ENCODE measurements at places on chromosomes 12 and 14.

- no peak for DNase-seq
Measured at GRCh38 chr12:67617629-67618028, 30.9 kb upstream of the DYRK2 start.

DNA sequence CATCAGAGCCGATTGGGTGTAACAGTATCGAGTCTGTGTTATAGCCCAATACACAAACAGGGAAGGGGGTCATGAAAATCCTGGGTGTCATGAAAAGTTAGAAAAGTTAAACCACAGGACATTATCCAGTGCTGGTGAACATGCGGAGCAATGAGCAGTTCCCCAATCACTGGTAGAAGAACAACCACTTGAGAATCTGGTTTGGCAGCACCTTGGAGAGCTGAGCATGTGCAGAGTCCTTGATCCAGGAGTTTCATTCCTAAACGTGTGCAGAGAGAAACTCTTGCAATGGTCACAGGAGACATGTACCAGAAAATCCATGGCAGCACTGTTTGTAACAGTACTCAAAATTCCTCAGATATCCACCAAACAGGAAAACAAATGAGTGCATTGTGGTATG is 23.0 kb upstream of the JDP2 start:
- DNase-seq: no peak

GRCh38 chr12:51645961-51646360 is 54.9 kb downstream of the SCN8A start:
- no peak for DNase-seq

GRCh38 chr14:60485057-60485597 is 736 bp downstream of the C14orf39 start:
- no peak for DNase-seq

- DNase-seq: no peak
Measured at GRCh38 chr12:79997096-79997791, 62.3 kb upstream of the PPP1R12A start.

DNA sequence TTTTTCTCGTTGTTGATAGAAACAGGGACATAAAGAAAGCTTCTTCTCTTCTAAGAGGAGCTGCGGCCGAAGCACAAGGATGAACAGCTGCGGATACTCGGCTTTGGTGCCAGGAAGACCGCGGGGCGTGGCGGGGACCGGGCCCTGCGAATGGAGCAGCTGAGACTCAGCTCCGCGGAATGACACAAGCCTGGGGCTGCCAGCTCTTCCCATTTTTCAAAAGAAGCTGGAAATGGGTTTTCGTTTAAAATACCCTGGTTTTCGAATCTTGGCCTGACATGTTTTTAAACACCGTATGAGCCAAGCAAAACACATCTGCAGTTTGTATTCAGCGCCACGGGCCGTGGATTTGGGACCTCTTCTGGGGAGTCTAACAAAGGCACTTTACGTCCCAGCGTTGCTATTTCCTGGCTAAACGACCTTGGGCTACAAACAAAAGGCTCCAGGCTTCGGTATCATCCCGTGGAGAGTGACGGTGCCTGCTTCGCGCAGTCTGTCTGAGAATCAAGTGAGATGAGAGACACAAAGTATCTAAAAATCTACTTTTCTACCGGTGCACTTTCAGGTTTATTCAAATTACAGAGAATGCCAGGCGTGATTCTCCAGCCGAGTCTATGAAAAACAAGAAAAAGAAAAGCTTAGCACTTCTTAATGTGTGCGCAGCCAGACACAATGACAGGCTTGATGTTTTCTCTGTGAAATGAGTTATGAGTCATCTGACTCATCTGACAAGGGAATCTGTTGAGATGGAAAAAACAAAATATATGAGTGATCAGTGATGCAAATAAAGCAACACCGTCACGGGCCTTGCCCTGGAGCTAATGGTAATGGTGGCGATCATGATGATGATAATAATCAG is 114.0 kb upstream of the TMEM132D start:
- DNase-seq: no peak

GRCh38 chr14:23494223-23494622 is 24.7 kb downstream of the NGDN start:
- DNase-seq: no peak

DNA sequence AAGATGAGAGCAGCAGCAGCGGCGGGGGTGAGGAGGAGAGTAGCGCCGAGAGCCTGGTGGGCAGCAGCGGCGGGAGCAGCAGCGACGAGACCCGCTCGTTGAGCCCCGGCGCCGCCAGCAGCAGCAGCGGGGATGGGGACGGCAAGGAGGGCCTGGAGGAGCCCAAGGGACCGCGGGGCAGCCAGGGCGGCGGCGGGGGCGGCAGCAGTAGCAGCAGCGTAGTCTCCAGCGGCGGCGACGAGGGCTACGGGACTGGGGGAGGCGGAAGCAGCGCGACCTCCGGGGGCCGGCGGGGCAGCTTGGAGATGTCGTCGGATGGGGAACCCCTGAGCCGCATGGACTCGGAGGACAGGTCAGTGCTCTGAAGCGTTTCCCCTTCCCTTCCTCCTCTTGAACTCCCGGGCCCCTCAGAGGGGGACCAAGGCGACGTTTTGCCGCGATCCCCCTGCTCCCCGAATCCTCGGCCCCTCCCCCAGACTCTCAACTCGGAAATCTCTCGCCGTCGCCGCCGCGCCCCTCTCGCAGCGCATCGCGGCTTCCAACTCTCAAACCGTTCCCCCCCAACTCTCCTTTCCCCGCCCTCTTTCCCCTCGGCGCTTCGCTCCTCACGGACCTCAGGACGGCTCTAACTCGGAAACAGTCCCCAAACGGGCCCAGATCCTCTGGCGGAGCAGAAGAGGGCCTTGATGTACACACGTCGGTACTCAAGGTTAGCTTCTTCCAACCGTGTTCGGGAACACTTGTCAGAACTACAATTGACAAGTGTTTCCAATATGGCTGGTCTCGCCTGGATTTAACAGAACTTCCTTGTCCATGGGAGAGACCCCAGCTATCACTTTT is 947 bp downstream of the AEBP2 start:
- no peak for DNase-seq

- DNase-seq: no peak
Measured at GRCh38 chr12:65156366-65156841, 13.0 kb upstream of the LEMD3 start.

GRCh38 chr14:85387181-85387580 is 142.8 kb upstream of the FLRT2 start:
- no peak for DNase-seq

DNA sequence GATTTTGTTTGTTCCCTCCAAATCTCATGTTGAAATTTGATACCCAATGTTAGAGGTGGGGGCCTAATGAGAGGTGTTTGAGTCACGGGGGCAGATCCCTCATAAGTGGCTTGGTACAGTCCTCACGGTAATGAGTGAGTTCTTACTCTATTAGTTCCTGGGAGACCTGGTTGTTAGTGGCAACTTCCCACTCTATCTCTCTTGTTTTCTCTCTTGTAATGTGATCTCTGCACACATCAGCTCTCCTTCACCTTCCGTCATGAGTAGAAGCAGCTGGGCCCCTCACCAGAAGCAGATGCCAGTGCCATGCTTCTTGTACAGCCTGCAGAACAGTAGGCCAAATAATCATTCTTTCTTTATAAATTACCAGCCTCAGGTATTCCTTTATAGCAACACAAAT is 29.6 kb upstream of the KCNK10 start:
- no peak for DNase-seq

- no peak for DNase-seq
Measured at GRCh38 chr12:95956557-95957145, 13.5 kb downstream of the AMDHD1 start.

- DNase-seq: no peak
Measured at GRCh38 chr12:108090932-108091678, 38.0 kb upstream of the WSCD2 start.

GRCh38 chr14:101254805-101255764 is 306.2 kb upstream of the DIO3 start:
- no peak for DNase-seq

DNA sequence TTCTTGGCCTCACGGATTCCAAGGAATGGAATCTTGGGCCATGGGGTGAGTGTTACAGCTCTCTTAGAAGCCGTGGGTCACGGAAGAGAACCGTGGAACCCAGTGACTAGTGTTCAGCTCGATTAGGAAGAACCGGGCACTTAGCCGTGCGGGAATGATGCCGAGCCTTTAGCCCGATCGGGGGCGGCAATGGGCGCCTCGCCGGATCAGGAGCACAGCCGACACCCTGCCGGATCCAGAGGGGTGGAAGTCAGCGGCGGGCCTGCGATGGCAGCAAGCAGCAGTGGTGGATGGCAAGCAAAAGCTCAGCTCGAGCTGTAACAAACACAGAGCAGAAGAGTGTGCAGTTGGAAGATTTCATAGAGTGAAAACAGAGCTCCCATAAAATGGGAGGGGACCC is 21.1 kb upstream of the ULK1 start:
- DNase-seq: no peak

GRCh38 chr12:42097971-42098370 is 46.7 kb downstream of the GXYLT1 start:
- no peak for DNase-seq

- DNase-seq: no peak
Measured at GRCh38 chr12:109678719-109679118, 34.9 kb upstream of the FAM222A start.

DNA sequence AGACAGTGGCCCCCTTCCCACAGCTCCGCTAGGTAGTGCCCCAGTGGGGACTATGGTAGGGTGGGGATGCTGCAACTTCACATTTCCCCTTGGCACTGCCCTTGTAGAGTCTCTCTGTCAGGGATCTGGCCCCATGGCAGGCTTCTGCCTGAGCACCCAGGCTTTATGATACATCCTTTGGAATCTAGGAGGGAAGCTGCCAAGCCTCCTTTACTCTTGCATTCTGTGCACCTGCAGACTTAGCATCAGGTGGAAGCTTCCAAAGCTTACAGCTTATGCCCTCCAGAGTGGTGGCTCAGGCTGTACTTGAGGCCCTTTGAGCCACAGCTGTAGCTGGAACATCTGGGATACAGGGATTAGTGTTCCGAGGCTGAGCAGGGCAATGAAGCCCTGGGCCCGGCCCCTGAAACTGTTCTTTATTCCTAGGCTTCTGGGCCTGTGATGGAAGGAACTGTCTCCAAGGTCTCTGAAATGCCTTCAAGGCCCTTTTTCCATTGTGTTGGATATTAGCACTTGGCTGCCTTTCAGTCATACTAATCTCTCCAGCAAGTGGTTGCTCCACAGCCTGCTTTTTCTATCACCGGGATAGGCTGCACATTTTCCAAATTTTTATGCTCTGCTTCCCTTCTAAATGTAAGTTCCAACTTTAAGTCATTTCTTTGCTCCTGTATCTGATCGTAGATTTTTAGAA is 22.2 kb upstream of the OR6J1 start:
- DNase-seq: no peak

GRCh38 chr12:81819991-81820633 is 61.0 kb upstream of the PPFIA2 start:
- no peak for DNase-seq

- DNase-seq: no peak
Measured at GRCh38 chr14:29804481-29805266, 123.0 kb downstream of the PRKD1 start.

Data from AG09309 (cell line).